Activated naive CD4-positive, alpha-beta T cell treated with Interleukin-2 at 50 U/mL for 16 hours (primary cell): ENCODE measurements at places on chromosomes 7 and 10.

DNA sequence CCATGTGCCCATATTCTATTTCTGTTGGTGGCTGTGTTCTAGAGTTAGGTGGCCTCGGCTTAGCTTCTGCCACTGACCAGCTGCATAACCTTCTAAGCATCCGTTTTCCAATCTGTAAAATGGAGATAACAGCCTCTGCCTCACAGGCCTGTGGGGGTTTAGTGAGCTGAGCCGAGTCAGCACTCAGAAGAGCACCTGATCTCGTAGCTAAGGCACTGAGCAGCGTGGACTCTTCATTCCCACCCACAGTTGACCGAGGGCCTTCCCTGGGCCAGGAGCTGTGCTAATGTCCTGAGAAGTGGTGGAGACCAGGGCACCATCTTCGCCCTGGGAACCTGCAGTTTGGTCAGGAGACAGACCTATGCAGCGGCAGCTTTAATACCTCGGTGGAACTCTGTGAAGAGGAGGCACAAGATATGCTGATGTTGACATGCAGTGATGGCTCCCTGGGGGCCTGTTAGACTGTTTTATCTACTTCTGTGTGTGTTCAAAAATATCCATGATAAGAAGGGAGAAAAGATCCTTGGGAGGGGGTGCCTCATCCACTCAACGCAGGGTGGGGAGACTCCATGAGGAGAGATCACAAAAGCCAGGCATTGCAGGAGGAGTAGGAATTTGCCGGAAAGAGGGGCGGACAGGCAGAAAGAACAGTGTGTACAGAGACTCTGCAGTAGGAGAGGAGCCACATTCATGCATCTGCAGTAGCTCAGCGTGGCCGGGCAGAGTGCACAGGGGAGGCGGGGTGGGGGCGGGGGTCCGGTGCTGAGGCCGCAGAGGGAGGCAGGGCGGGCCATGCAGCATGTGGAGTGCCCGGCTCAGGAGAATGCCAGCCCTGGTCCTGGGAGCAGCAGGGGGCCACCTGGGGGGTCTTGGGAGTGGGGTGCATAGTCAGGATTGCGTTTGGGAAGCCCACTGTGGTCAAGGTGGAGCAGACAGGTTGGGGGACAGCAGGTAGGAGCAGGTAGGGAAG lies 136.8 kb downstream of the C10orf105 start:
- no peak for DNase-seq

- DNase-seq = no peak
These were observed 69.2 kb upstream of the UNC5B start for GRCh38 chr10:71143170-71143569.

- DNase-seq = no peak
These were observed 365.6 kb upstream of the AUTS2 start for GRCh38 chr7:69232445-69233376.

GRCh38 chr7:21023841-21024484 lies 237.3 kb upstream of the SP8 start:
- DNase-seq = no peak

DNA sequence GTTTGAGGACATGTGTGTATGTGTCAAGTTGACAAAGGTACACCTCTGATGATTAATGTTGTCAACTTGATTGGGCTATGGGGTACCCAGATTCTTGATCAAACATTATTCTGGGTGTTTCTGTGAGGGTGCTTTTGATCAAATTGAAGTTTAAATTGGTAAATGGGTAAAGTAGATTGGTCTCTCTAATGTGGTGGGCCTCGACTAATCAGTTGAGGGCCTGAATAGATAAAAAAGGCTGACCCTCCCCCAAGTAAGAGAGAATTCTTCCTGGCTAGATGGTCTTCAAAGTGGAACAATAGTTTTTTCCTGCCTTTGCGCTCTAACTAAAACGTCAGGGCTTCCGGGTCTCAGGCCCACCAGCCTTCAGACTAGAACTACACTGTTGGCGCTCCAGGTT lies 309.9 kb upstream of the MGMT start:
- no peak for DNase-seq

DNA sequence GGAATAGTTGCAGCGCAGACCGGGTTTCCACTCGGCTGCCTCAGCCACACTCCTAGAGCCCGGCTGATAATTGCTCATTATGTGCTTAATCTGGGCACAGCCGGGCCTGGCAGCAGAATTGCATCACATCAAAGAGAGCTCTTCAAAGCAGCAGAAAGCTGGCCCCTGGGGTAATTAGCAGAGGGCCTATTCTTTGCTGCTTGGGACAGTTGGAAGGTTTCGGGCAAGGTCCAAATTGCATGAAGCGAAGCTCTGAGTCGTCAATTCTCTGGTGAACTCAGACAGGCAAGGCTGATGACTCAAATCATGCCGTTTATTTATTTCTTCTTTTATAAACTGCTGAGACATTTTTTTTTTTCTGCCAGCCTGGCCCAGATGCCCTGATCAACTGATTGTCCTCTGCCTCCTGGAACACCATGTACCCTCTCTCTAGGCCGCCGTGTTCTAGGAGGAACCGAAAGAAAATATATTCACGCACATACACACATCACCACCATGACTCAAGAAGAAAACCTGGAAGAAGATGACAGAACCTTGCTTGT lies 242.2 kb downstream of the RAB11FIP2 start:
- DNase-seq = no peak

GRCh38 chr10:90751107-90751997 lies 106.5 kb downstream of the HTR7 start:
- DNase-seq = peak; percentile 35

GRCh38 chr7:77799078-77799964 lies 748 bp downstream of the PHTF2 start:
- DNase-seq = peak; percentile 28

- DNase-seq = no peak
These were observed 29.3 kb downstream of the KLF6 start for GRCh38 chr10:3755440-3756359.

DNA sequence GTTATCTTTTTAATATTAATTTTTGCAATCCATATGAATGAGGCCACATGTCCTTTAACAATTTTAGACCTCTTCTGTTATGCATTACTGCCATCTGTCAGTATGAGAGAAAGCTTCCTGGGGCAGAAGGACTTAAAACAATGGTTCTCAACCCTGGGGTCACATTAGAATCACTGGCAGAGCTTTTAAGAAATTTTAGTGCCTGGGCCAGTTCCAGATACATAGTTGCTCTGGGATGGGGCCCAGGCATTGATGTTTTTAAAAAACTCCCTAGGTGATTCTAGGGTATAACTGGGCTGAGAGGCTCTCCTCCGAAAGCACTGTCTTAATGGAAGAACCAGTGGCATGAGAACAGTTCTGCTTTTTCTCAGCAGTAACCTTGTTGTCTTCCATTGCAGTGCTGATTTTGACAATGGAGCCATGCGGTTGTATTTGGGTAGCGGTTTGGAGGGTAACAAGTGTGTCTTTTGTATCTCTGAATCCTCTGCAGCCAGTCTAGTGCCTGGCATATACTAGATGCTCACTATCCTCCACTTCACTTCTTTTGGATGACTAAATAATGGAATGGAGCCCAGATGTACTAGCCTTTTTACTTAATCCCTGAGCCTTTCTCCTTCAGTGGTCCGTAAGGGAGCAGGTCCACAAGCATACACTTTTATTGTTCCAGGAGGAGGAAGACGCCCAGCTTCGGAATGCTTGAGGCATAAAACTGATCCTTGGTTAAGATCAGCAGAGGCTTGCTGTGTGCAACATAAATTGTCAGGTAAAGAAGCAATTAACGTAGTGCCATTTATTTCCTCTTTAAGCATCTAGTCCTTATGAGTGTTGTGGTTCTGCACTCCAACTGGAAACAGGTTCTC lies 227.1 kb downstream of the AUTS2 start:
- DNase-seq = no peak

DNA sequence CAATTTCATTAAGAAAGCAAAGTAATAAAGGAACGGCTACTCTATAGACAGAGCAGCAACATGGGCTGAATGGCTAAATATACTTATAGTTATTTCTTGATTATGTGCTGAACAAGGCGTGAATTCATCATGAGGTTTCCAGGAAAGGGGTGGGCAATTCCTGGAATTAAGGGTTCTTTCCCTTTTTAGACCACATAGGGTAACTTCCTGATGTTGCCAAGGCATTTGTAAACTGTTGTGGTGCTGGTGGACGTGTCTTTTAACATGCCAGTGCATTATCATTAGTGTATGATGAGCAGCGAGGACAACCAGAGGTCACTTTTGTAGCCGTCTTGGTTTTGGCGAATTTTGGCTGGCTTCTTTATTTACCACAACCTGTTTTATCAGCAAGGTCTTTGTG lies 28.5 kb upstream of the ZMYND11 start:
- DNase-seq = no peak

GRCh38 chr10:70379581-70380176 lies 2.7 kb downstream of the LRRC20 start:
- no peak for DNase-seq

DNA sequence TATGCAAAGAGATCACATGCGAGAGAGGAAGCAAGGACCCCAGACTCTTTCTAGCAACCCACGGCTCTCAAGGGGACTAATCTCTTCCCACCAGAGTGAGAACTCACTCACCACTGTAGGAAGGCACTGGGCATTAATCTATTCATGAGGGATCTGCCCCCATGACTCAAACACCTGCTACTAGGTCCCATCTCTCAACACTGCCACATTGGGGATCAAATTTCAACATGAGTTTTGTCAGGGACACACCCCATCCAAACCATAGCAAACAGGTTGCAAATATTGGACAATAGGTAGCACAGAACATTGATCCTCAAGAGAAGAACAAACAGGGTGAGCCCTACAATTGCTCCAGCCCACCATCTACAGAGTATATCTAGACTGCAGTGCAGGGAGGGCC lies 740.6 kb downstream of the LRMDA start:
- DNase-seq = no peak

DNA sequence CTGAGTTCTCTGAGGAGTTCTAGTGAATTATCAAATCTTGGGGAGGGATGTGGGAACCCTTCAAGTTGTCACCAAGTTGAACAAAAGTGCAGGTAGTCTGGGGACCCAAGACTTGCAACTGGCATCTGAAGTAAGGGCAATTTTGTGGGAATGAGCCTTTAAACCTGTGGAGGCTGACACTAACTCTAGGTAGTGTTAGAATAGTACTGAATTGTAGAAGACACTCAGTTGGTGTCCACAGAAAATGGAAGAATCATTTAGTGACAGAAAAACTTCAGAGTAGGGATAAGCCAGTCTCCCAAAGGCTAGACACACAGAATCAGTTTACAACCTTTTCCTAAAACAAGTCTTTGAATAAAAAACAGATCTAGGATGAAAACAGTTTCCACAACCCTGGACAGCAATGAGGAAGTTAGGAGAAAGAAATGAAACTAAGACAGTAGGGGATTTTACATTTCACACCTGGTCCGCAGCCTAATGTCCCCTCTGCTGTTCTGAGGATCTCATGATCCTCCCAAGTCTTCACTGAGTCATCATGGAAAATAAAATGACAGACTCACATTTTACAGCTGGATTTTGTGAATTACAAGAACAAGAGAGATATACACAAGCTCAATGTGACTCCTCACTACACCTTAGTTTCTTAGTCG lies 23.0 kb upstream of the ING3 start:
- no peak for DNase-seq

GRCh38 chr7:58086461-58086860 lies 636.5 kb downstream of the ZNF716 start:
- no peak for DNase-seq

- no peak for DNase-seq
These were observed 10.4 kb downstream of the RAPGEF5 start for GRCh38 chr7:22346383-22347107.
